ENCODE measurements at places on chromosomes 7 and 10.

DNA sequence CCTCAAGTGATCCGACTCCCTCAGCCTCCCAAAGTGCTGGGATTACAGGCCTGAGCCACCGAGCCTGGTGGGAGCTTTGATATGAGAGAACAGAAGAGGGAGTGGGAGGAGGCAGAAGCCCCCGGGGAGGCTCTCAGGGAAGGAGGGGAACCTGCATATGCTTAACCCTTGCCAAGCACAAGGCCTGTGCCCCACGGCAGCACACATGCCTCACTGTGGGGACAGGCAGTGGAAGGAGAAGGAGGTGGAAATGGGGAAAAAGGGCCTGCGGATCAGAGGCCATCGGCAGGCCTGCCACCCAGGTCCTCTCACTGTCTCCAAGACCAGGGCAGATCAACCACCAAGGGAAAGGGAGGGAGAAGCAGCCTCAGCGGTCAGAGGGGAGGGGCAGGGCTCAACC, 7.2 kb upstream of the GRID1 start:
- no peak for DNase-seq

- no peak for DNase-seq
Measured at GRCh38 chr7:29561271-29561670, 2.4 kb upstream of the PRR15 start.

DNA sequence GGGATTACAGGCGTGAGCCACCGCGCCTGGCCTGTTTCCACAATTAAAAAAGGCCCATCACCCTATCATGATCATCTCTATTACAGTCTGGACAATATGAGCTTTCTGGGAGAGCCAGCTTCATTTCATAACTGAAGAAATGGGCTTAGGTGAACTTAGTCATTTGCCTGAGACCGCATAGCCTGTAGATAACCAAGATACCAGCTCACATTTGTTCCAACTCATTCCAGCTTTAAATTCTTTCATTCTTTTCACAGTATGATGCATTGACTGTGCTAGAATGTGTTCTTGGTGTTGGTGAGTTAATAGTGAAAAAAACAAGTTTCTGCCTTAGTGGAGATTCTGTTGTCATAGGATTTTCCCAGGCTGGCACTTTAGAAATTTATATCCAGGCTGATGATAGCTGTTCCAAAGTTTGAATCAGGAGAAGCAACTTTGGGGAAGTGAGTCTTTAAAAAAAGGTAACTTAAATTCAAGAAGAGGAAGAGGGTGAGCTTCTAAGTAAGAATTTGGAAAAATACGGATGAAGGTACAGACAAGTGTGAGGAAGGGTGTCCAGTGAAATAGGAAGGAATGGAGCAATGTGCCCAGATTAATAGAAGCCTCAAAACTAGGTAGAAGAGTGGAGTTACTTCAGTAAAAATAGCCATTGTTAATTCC, 2.1 kb upstream of the H2AZ2 start:
- no peak for DNase-seq

GRCh38 chr7:55510621-55511020, 61.7 kb downstream of the VOPP1 start:
- DNase-seq: no peak
